GDM1 (cell line): ENCODE measurements at places on chromosomes 4 and X.

- no peak for DNase-seq
Measured at GRCh38 chr4:100517864-100518341, at the start of gene EMCN. TSS of gene EMCN (minus strand) at chr4:100518022. CDS start at chr4:100517914, 108 bp downstream.

DNA sequence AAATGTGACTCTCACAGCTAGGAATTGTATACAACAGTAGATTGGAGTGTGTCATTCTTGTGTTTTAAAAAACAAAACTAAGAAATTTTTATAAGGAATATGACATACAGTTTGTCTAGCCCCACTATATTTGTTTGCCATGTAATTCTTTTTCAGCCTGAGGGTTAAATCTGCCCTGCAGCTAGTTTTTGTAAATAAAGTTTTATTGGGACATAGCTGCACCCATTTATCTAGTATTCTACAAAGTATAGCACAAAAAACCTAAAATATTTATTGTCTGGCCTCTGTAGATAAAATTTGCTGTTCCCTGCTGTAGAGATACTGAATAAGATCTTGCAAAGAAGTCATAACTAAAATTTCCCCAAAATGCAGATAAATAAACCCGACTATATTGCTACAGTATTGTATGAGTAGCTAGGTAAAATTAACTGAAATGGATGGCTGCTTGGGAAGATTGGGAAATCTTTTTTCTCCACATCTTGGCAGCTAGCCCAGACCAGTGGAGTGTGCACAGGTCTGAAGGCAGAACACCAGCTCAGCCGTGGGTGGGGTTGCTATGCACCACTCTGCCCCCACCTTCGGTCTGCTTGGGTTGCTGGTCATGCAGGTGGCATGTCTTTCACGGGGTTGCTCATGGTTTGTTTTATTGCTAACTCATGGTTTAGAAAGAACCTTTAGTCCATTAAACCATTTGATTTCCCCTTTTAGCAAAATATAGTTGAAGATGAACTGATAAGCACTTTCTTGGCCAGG, 127.9 kb downstream of the KLHL8 start:
- DNase-seq, result no peak

- no peak for DNase-seq
Measured at GRCh38 chr4:173294444-173294843, 39.7 kb downstream of the HMGB2 start.

- DNase-seq, result no peak
Measured at GRCh38 chr4:95580226-95580625, 31.5 kb upstream of the UNC5C start.

GRCh38 chr4:1544861-1545281, 138.6 kb upstream of the NKX1-1 start:
- no peak for DNase-seq

DNA sequence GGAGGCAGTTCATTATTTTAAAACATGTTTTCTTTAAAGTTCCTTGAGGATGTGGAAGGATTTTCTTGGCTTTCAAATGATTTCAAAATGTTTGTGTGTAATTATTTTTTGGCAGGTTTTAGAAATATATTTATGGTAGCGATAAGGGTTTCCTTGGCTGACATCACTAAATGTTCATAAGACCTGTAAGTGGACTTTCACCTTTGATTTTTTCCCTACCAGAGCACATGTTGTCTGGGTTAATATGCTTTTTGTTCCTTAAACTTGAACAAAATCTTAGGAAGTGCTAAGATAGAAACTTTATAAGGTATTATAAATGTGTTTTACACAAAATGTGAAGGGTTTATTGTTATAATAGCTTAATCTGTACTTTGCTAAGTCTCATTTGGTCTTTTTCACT, 315.6 kb downstream of the PCDH7 start:
- DNase-seq, result no peak

GRCh38 chr4:128427832-128428366, 140.3 kb upstream of the PGRMC2 start:
- DNase-seq, result no peak

- no peak for DNase-seq
Measured at GRCh38 chr4:3177905-3178304, 71.1 kb upstream of the MSANTD1 start.

DNA sequence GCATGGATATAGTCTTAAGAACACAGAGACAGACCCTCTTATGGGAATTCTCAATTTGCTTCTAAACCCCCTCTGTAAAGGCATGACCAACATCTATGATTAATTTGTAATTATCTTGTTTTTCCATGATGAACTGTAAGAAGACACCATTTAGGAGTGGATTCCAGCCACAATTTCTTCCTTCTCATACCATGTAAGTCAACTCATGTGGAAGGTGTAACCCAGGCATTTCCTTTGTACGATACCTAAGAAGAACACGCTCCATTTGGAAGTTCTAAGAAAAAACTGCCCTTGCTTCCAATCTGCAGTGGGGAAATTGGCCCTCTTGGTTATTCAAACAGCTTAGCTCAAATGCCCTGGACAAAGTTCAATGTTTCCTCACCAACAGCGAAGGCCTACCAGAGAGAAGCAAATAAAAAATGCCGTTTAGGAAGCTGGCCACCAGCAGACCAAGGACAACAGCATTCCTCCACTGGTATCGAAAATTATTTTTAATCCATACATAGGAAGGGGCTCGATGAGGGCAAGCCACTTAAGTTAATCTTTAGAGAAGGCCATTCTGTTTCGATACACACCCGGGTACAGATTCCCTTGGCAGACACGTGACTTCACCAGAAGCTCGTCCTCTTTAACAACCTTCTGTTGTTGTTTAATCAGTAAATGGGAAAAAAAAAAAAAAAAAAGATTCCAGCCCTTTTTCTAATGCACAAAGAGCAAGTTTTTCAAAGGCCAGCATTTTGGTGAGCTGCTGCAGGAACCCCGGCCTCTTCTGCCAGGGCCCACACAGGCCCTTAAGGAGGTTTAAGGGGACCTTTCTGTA, 2.6 kb downstream of the DHRSX start:
- no peak for DNase-seq

- DNase-seq, result no peak
Measured at GRCh38 chr4:87442889-87443288, 20.5 kb downstream of the NUDT9 start.

- no peak for DNase-seq
Measured at GRCh38 chrX:8724300-8724699, 7.6 kb downstream of the ANOS1 start.
